ENCODE measurements at places on chromosomes 7 and 10. TPM values are rescaled to one million over a fixed set of nuclear protein-coding genes. Genes with fewer than 3 reads are reported as not detected.

Gene TBX20
- total RNA-seq, result 0.09 TPM

Gene HOXA1
- total RNA-seq, result 0.12 TPM

Gene UNC5B
- total RNA-seq, result 0.05 TPM

Gene NIPSNAP2
- 69.8 TPM for total RNA-seq

DNA sequence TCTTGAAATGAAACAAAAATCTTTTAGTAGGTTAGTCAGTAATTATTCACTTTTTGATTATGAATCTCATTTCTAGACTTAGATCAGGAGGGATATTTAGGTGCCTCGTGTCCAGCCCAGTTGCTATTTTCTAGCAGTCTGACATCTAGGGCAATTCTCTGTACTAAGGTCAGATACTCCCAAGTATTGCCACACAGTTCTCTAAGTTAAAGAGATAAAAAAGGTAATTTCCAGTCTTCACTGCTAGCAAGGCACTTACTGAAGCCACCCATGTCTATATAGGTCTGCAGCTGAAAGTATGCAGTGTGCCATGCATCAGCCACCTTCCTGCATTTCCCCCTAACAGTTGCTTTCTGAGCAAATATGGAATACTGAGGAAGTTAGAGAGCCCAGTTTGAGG is 83.4 kb downstream of the PON1 start:
- DNase-seq, result no peak
- H3K27ac ChIP-seq, result no peak overlapping the region
- peaks cover 5% of the 10 kb centered on the region for H3K27me3 ChIP-seq
- H3K36me3 ChIP-seq, result no peaks in the 10 kb centered on the region

GRCh38 chr7:40701836-40702551 is 567.2 kb downstream of the SUGCT start:
- H3K27me3 ChIP-seq, result no peaks in the 10 kb centered on the region
- peaks cover 28% of the 10 kb centered on the region for H3K4me1 ChIP-seq
- no peaks in the 10 kb centered on the region for H3K36me3 ChIP-seq
- no peak overlapping the region for H3K27ac ChIP-seq
- peak; percentile 5 for DNase-seq
- no peak overlapping the region for H3K4me3 ChIP-seq

- peaks cover 19% of the 10 kb centered on the region for H3K4me1 ChIP-seq
- H3K27me3 ChIP-seq, result no peaks in the 10 kb centered on the region
- no peak overlapping the region for H3K27ac ChIP-seq
- no peak for DNase-seq
- no peak overlapping the region for H3K4me3 ChIP-seq
These were observed 5.7 kb downstream of the DEPP1 start for GRCh38 chr10:44972874-44973306.

DNA sequence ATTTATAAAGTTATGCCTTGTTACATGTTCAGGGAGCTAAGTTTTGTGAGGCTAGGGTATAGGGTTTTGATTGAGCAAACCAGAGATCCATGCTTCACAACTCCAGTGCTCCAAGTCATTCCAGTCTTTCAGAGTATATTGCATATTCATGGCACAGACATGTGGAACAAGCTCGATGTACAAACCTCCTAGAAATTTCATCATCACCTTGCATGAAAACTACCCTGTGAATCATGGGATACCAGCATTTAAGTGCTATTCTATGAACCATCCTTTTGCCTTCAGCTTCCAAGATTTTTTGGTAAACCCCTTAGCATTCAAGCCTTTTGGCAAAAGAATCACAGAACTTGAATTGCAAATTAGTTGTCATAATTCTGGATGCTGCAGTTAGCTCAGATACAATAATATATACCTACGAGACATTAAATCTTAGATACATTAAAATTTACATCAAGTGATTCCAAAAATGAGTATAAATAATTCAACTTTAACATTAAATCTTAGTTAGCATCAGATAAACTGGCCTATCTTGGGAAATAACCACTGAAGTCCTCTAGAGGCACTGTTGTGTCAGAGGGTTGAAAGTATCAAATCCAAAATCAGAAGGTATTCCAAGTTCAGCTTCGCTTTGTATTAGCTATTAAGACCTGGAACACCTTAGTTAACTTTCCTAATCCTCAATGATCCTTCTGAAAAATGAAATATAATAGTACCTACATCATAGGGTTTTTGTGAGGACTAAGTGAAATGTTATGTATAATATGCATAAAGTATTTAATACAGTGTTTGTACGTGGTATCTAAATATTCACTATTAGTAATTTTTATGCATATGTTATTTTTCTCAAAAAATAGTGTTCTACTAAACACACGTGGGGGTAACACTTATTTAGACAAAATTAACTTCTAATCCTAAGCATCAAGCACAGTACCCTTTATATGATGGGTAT is 55.5 kb upstream of the CABCOCO1 start:
- H3K27me3 ChIP-seq, result peaks cover 6% of the 10 kb centered on the region
- H3K4me1 ChIP-seq, result no peaks in the 10 kb centered on the region
- no peak overlapping the region for H3K27ac ChIP-seq
- DNase-seq, result no peak

DNA sequence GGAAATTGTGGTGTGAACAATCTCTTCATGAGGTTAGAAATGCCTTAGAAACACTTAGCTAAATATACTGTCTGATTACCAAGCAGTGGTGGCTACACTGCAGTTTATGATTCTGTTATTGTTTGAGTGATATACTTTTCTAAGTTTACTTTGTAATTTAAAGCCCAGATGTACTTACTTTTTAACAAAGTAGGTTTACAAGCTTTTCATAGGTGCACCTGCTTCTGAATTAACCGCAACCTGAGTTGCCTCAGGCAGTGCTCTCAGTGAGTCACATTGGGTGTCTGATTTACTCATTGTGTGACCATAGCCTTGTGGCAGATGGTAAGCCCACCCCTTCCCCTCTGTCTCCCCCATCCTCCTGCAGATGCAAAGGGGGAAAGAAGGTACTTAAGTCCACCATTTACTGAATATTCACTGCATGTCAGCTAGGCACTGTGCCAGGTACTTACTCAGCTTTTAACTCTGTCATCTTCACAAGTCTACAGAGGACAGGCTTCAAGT is 9.0 kb downstream of the MTURN start:
- peaks cover 10% of the 10 kb centered on the region for H3K4me1 ChIP-seq
- H3K27ac ChIP-seq, result no peak overlapping the region
- no peak overlapping the region for H3K4me3 ChIP-seq
- DNase-seq, result peak; percentile 26
- peaks cover 2% of the 10 kb centered on the region for H3K36me3 ChIP-seq

DNA sequence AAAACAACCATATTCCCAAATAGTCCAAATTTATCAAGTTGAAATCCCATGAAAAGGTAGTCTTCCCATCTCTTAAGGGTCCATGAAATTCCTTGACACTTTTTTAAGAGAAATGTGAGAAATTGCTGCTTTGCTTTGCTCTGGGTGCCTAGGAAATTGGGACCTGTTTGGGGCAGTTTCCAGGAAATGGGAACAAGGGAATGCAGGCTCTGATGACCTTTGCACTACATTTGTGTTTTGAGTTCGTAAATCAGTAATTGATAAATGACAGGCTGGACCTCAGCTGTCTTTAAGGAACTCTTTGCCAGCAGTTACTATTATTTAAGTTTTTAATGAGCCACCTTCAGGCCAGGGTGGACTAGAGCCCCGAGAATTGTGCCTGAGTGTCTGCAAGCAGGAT is 203.5 kb downstream of the LRMDA start:
- peaks cover 9% of the 10 kb centered on the region for H3K27me3 ChIP-seq
- no peak overlapping the region for H3K4me3 ChIP-seq
- DNase-seq, result no peak
- H3K36me3 ChIP-seq, result no peaks in the 10 kb centered on the region
- no peak overlapping the region for H3K27ac ChIP-seq

GRCh38 chr7:75776295-75776971 is 4.4 kb upstream of the CCL26 start:
- peaks cover 44% of the 10 kb centered on the region for H3K4me1 ChIP-seq
- H3K4me3 ChIP-seq, result no peak overlapping the region
- peak; percentile 75 for DNase-seq
- H3K36me3 ChIP-seq, result no peaks in the 10 kb centered on the region
- H3K27me3 ChIP-seq, result peaks cover 17% of the 10 kb centered on the region

- no peaks in the 10 kb centered on the region for H3K27me3 ChIP-seq
- H3K4me1 ChIP-seq, result no peaks in the 10 kb centered on the region
- H3K36me3 ChIP-seq, result peaks cover 5% of the 10 kb centered on the region
- H3K27ac ChIP-seq, result no peak overlapping the region
These were observed 119.6 kb downstream of the RGS10 start for GRCh38 chr10:119422682-119423509.
